Stimulated activated CD8-positive, alpha-beta memory T cell treated with anti-CD3 and anti-CD28 coated beads, Interleukin-4, amount 100 ng/mL, for 1 hour (primary cell): ENCODE measurements at places on chromosomes 1 and 21.
A peak's percentile ranks its signal among the peaks of the same experiment; 100 is the strongest.

GRCh38 chr1:41535276-41535675, 50.8 kb upstream of the EDN2 start:
- DNase-seq: no peak

DNA sequence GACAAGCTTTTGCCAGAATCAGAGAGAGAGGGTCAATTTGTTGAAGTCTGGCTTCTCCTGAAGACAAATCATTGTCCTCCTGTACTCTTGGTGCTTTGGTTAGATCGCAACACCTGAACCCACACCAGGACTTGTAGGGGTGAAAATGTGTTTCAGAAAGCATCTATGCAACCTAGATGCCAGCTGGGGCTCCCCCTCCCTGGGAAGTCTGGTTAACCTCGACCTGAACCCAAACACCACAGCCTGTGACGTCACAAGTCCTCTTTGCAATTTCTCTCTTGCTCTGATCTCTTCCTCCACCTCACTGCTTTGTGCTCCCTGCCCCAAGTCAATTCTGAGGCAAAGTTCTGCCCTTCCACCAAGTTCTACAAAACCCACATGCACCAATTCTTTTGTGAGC, 42.8 kb upstream of the USP24 start:
- peak; percentile 15 for DNase-seq

- DNase-seq: no peak
These were observed 40.2 kb downstream of the PLXNA2 start for GRCh38 chr1:208203848-208204609.

DNA sequence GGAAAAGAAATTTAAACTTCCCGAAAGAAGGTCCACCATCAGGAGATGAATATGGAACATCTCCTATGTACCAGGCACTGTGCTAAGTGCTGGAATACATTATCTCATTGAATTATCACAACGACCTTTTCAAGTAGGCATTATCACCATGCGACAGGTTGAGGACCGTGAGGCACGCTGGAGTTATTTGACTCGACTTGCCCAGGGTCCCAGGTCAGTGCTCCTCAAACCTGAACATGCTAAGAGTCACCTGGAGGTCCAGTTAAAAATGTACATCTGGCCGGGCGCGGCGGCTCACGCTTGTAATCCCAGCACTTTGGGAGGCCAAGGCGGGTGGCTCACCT, 15.9 kb upstream of the AGTRAP start:
- DNase-seq: no peak

DNA sequence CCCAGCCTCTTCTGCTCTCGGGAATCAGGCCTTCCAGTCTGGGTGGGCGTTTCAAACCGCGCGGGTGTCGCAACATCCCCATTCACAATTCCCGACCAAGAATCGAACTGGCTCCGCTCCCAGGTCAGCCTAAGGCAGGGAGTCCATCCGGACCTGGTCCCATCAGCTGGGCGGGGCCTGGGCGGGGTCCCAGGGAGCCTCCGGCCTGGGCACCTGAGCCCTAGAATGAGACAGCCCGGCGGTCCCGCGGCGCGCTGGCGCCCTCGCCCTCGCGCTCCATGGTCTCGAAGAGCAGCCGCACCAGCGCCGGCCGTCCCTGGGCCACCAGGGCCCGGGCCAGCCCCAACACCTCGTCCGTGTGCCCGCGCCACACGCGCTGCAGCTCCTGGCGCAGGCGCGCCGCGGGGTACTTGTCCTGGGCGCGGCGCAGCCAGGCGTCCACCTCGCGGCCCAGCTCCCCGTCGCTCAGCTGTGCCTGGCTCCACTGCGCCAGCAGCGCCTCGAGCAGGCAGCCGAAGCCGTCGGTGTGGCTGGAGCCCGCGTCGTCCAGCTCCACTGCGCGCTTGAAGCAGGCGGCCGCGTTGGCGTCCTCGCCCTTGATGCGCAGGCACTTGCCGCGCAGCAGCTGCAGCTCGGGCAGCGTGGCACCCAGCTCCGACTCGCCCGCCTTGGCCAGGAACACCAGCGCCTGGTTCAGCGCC, 16.9 kb upstream of the PARS2 start:
- DNase-seq: no peak

DNA sequence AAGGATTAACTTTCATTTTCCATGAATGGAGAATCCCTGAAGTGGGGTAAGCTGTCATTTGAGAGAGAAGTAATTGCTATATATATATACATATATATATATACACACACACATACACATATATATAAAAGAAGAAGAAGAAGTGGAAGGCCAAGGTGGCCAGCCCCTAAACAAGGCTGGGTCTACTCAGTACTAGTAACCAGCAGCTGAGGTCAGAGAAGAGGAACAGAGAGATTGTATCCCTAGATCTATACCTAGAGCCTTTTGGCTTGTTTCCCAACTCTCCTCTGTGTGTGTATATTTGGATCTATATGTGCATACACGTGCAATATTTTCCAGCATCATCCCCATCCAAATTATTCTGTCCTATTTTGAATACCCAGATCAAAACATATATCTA, 5.2 kb downstream of the TNFSF4 start:
- DNase-seq: no peak

DNA sequence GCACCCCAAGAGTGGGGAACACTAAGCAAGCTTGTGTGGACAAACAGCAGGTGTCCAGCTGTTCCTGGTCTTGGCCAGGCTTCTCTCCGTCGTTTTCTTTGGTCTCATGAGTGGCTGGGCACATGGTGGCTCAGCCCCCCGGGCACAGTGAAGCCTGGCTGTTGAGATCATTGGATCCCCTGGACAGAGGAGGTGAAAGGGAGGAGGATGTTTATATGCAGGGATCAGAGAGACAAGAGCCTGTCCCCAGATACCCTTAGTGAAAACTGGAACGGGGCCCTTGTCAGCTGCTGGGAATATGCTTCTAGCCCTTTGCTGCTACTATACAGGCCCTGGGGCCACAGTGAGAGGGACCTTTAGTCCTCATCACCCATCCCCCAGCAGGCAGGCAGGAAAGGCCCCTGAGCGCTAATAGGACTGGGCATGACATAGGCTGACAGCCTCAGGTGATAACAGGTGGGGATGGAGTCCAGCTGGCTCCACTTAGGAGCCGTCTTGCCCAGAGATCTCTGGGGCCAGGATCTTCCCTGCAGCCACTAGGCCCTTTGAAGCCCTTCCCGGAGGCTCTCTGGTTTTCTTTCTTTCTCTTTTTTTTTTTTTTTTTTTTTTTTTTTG, 16.4 kb downstream of the EPHA8 start:
- no peak for DNase-seq

- DNase-seq: no peak
These were observed 59.4 kb upstream of the B3GALT5 start for GRCh38 chr21:39553331-39553730.

- DNase-seq: no peak
These were observed 193.4 kb upstream of the FGGY start for GRCh38 chr1:59103457-59103856.

DNA sequence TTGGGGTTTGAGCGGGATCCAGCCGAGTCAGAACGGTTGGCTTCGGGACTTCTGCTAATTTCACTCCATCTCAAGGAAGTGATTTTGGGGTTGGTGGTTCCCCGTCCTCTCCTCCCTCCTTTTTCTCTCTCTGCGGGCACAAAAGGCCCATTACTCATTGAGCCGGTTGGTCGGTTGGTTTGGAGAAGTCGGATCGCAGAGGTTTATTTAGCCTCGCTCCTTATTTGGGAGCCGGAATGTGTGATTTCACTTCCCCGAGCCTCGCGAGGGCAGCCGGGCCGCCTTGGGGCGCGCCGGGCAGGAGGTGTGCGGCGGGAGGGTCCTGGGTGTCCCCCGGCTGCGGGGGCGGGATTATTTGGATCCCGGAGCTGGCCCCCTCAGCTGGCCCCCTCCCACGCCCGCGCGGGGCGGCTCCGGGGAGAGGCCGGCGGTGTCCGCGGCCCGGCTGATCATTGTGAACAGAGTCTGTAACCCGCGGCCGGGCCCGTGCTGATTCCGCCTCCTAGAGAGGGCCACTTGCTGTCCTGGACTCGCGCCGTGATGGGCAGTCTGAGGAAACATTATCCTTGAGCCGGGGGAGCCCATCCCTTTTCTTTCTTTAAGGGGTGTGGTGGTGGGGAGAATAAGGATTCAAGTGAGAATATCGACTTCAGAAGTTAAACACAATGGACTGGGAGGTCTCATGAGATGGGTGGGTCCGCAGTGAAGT, 1.2 kb downstream of the MAPKAPK2 start:
- DNase-seq: no peak

- no peak for DNase-seq
These were observed 107.3 kb downstream of the NMNAT2 start for GRCh38 chr1:183310753-183311479.

DNA sequence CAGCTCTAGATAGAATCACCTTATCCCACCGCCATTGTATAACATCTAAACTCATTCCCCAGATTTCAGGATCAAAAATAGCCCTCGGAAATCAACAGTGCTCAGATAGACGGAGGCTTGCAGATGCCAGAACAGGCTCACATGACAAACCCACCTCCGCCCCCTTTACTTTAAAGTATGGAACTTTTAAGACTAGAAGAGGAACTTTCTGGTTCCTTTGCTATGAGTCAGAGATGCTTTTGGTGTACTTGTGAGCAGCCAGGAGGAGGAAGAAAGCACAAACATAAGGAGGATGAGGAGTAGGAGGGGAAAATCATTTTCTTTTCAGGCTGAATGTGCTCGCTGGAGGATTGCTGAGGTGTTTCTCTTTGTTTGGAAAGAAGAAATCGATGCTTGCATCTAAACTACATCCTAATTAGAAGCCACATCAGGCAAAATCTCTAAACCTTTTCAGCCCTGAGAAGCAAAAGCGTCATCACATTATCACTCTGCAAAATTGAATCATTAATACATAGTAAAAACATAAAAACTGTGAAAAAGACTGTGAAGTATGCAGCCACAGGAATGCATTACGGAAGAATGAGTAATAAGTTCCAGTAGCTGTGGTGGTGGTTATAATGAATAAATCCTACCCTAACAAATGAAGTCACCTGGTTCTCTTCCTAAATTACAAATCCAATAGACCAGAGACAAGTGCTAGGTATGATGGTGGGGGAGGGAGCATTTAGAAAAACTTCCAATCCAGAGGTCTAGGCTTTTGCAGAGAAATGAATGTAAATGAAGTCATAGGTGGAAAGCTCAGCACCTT, 251.3 kb downstream of the KCNH1 start:
- DNase-seq: no peak

DNA sequence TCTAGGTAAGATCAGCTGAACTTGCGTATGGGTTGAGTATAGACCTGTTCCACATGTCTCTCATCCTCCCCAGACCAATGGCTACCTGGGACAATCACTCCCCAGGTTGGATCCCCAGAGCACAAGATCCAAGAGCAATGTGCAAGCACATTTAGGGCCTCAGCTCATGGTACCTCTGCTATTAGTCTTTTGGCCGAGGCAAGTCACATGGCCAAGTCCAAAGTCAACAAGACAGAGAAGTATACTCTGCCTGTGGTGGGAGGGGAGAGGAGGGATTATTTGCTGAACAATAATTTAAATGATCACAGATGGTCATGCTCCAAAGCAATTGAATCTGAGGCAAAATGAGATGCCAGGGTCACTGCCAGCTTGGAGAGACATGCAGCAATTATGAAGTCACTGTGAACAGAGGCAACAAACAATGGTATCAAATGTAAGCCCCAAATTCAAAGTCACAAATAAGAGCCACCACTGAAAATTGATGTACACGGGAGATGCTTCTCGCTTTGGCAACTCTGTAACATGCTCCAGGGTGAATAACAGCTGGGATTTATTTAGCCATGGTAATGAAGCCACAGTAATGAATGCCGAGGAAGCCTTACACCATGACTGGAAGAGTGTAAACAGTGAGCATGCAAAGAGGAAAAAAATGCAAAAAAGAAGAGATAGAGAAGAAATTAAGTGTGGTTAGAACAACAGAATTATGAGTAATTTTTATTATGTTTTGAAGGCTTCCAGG, 149.1 kb downstream of the ZNF281 start:
- DNase-seq: no peak

GRCh38 chr1:203278082-203278884, 27.0 kb upstream of the BTG2 start:
- DNase-seq: no peak

DNA sequence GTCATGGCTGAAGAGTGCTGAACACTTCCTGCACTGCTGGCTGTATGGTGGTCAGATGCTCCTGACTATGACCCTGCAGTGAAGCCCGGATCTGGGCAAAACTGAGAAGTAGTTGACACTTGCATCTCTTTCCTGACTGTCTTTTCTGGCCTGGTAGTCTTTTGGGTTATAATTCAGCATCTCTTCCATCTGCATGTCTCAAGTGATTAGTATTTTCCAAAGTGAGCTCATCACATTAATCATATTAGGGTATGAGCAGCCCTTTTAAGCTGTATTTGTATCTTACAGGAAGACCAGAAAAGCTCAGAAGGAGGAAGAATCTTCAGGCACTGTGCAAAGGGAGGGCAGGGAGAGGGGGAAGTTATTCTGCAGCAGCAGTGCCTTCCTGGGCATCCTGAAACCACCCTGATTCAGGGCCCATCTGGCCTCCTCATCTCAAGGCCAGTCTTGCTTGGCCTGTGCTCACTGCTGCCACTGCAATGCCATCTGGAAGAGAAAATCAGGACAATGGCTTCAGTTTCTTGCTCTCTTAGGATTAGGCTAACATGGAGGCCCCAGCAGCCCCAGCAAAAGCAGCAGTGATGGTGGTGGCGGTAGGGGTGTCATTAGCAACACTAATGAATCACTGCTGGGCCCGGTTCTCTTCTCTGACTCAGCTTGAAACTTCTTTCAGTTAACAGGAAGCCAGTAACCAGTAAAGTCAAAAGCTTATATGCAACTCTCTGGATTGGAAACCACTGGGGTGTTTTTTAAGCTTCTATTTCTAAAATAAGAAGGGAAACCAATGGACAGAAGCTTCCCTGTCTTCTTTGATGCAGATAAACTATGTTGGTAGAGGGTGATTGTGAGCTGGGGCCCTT, 63.3 kb upstream of the WDR26 start:
- DNase-seq: peak; percentile 21

- no peak for DNase-seq
These were observed 39.4 kb upstream of the GADD45A start for GRCh38 chr1:67645495-67646144.

GRCh38 chr1:110174961-110175360, 24.7 kb downstream of the SLC6A17 start:
- DNase-seq: no peak

- DNase-seq: no peak
These were observed 60.0 kb downstream of the SLC66A1 start for GRCh38 chr1:19372136-19372514.

DNA sequence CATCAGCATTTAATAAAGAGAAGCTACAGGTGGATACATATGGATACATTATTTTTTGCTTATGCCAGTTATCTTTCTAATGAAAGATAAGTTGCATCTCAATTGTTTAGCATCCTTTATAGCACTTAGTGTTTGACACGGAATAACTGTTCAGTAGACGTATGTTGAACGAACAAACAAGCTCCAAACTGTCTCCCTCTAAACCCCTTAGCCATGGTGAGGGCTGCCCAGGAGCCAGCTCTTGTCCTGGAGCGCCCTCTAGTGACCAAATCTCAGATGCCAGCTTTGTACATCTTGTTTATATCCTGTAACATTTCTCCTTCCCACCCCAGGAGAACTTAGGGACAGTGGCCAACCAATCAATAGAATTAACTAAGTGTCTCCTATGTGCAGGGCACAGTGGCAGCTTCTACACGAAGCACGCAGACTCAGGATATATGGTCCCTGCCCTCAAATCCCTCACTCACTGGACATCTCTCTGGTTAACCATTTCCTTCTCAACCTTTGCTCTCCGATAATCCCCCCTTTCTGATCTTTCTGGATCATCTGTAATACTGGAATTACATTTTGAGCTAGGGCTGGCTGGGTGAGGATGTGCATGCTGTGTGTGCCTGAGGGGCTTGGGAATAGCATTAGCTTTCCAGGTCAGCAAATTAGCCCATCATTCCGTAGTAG, 22.9 kb downstream of the KCNA10 start:
- DNase-seq: peak; percentile 51
